ENCODE measurements at places on chromosomes 3 and 15.

- no peak for DNase-seq
Measured at GRCh38 chr3:126496894-126497850, 20.4 kb downstream of the UROC1 start.

DNA sequence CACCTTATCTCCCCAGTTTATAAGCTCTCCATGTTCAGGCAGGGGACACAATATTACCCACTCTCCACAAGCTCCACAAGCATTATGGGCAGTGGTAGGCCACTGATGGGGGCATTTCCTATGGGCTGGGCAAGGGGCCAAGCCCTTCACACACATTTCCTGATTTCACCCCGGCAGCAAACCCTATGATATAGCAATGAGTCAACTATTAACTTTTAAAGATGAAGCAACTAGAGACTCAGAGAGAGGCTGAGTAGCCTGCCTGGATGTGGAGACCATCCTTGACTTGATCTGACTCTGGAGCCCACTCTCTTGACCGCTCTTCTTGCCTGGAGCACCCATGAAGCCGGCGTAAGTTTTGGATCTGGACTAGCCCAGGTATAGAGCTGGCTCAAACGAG, 27.4 kb downstream of the FOXL2NB start:
- DNase-seq, result no peak

DNA sequence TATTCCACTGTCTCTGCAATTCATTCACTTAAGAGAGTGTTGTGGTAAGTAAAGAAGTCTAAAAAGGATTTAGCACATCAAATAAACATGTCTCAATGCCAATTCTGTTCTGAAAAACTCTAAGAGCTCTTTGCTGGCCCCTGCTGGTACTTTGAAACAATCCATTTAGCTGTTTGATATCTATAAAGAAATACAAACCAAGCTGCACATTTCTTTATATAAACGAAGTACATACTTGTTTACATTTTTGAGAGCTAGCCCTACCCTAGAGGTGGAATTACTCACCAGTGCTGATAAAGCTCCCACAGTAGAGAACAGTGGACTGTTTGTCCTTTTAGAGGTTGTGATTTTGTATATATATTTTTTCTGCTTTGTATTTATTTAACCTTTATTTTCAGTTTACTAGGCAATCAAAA, 75.5 kb downstream of the NEDD4 start:
- DNase-seq, result no peak

DNA sequence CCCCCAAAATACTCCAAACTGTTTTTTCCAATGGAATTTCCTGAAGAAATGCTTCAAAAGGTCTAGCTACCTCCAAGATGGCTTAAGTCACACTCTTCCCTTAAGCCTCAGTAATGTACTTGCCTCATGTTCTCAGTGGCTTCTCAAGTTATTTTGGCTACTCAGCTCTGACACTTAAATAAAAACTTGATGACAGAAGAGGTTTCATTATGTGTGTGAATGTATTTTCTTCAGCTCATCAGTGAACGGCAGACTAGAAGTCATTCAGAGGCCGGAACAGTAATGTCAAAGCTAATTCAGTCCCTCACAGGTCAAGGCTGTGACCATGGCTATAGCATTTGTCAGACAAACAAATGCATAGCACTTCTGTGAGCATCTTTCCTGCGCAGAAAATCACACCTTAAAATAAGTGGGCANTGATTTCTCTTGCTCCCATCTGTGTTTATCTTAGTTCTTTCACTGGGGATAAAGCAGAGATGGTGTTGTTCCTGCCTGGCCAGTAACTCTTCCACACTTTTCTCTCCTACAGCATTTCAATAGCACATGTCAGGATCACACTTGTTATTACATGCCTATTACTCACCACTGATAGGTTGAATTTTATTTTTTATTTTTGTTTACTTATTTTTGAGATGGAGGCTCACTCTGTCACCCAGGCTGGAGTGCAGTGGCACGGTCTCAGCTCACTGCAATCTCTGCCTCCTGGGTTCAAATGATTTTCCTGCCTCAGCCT, 68.5 kb upstream of the PLCL2 start:
- DNase-seq, result no peak

DNA sequence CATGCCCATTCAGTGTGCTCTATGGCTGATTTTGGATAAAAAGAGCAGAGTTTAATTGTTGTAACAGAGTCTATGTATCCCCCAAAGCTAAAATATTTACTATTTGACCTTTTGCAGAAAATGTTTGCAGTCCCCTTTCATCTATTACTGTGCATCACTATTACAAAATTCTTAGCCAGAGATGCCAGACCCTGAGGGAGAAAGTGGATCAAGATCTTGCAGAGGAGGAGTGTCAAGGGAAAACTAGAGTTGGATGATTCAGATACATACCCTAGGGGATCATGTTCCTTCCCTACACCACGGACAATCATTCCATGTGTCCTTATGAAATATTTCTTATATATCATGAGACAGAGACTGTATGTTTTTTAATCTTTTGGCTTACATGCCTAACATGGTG, 68.6 kb upstream of the TPRG1 start:
- no peak for DNase-seq

- no peak for DNase-seq
Measured at GRCh38 chr3:2861920-2862319, 248.3 kb downstream of the IL5RA start.

- DNase-seq, result peak; percentile 16
Measured at GRCh38 chr3:113136071-113136470, 75.3 kb upstream of the BOC start.

DNA sequence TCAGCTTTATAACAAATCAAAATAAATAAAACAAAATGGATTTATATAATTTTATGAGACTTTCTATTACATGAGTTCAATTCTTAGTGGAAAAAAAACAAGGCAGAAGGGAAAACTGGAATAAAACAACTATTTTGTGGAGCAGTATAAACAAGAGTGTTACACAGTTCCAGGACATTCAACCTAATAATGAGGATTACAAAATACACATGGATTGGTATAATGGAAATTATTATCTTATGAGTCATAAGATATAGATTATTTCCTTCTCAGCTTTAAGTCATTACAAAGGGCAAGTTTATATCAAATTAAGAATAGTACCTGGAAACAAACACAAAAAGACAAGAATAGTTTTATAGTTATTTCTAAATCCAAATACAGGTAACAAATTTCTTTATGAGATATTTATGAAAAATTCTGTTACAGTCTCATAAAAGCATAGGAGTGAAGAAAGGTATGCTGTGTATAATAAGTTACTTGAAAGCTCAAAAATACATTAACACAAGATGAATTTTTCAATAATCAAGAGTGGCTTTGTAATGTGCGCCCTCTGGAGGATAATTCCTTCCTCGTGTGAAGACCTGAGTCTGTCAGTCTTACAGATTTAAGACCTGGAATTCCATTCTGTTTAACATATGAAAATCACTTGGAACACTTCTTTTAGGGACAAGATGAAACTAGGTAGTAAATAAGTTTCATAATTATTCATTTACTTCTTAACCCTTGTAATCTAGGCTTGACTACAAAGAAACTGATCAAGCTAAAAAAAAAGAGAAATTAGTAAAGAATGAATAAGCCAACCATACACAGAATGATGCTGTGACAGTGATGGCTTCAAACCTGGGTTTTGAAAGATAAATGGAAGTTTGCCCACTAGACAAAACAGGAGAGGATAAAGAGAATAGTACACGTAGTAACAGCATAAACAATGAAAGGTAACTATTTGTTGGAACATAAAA, 9.5 kb downstream of the COPS2 start:
- DNase-seq, result peak; percentile 60

- no peak for DNase-seq
Measured at GRCh38 chr15:39629906-39630305, 49.0 kb downstream of the THBS1 start.

DNA sequence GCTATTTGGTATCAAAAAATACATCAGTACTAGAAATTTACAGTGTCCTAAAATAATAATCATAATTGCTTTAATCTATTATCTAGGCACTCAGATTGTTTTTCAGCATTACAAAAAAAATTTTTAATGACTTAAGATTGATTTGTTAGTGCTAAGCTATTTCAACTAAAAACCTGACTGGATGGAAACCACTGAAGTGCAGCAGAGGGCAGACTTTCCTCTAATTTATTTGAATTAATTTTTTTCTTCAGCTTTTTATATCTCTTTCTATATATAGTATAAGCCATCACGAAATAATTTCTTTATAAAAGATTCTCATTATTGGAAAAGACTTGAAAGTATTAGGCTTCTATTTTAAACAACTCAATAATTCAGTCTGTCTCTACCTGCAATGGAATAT, 131.4 kb downstream of the IQCH start:
- no peak for DNase-seq

- no peak for DNase-seq
Measured at GRCh38 chr15:98899272-98900021, 108.1 kb downstream of the PGPEP1L start.

GRCh38 chr15:25905140-25905539, 42.0 kb upstream of the ATP10A start:
- DNase-seq, result no peak

DNA sequence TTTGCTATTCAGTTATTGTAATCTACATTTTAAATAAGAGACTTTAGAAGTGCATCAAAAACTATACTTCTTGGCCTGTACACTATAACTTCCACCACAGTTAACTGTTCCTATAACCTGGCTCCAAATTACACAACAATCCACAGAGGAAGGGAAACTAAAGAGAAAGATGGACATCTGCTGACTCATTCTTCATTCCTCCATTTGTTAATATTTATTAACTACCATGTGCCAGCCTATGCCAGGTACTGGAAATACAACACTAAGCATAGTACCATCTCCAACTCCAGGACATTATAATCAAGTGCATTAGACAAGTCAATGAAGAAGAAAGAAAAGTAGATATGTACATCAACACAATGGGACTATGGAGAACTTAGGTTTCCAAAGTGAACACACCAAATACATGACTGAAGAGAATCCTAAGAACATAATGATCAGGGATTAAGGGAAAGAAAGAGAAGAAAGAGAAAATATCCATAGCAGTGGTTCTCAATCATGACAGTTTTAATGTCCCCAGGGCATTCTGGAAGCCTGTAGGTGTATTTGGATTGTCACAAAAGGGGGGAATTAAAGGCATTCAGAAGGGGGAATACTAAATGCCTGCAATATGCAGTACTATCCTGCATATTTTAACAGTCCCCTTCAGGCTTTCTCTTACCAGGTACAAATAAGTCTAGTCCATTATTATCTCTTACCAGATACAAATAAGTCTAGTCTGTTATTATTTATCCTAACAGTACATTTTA, 8.9 kb downstream of the ICE2 start:
- DNase-seq, result no peak

DNA sequence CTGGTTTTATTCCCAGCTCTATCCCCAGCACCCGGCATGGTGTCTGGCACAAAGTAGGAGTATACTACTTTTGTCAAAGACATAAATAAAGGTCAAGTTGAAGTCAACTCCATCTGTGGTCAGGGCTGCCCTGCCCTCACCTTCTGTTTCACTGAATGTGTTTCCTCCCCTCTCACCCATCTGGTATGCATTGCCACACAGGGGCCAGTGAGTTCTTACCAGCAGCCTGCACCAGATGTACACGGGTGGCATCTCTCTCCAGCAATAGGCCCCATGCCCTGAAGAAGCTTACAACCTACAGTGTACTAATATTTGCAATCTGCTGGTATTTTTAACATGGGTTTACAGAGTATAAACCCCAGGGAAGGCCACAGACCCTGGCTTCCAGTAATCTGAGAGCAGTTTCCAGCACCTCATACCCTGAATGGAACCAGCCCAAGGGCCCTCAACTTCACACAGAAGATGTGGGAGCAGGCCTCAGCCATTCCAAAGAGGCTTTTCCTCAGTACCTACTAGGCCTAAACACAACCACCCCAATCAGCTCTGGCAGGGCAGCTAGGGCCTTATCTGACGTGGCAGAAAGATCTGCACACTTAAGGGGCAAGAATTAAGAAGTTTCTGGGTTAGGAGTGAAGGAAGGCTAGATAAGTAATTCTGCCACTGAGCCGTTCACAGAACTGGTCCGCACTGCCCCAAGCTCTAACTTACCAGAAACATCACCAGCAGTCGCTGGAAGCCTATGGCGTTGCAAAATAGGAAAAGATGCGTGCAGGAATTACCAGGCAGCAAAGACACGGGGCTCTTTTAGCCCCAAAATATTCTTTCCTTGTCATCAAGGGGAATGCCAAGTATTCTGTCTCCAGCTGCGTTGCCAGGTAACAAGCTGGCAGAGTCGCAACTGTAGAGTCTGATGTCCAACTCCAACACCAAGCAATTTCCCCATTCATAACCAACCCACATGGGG, 2.1 kb downstream of the IDH2 start:
- peak; percentile 55 for DNase-seq

- no peak for DNase-seq
Measured at GRCh38 chr15:79192462-79193036, 90.0 kb upstream of the ANKRD34C start.

- DNase-seq, result no peak
Measured at GRCh38 chr3:183536238-183536880, 19.1 kb downstream of the KLHL6 start.

DNA sequence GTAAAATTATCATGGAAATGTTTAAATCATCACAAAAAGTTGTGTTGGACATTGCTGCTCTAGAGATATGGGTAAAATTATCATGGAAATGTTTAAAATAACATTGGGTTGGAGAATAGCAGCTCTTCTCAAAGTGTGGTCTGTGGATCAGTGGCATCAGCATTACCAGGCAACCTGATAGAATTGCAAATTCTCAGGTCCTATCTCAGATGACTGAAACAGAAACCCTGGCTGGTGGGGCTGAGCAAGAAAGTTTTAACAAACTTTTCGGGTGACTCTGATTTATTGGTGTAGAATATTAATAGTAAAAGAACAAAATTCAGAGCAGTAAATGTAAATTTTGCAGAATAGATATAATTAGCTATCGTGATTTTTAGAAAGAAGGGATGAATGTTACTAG, 28.9 kb downstream of the NXPE3 start:
- DNase-seq, result no peak
